ENCODE measurements at places on chromosomes 6 and 20. TPM values are rescaled to one million over a fixed set of nuclear protein-coding genes. Genes with fewer than 3 reads are reported as not detected.

DNA sequence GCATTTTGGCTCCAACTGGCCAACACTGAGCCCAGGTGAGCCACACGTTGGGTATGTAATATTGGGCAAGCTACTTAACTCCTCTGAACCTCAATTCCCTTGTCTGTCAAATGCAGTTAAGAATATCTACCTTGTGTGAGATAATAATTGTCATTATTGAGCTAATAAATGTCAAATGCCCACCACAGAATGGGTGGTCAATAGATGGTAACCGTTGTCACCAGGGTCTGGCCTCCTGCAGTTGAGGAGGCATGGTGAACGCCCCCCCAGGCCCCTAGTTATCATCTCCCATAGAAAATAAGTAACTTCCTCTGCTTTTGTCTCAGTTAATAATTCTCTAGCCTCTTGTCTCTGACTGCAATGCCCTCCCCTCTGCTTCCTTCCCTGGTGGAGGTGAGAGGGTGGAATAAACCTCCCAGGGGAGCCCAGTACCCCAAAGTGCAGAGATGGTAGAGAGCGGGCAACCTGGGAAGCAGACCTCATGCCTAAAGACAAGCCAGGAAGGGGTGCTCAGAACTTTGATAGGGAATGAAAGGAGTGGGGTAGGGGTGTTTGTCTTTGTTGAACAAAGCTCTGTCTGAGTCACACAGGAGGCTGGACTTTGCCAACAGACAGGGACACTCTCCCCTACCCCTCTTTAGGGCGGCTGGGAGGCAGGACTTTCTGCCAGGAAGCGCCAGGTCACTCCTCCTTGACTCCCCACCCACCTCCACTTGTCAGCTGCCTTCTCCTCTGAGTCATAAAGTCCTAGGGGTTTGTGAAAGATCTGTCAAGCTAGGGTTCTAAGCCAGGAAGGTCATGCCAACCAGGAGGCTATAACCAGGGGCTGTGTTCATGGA lies 1.3 kb upstream of the UNC5CL start:
- H3K36me3 ChIP-seq, result no peaks in the 10 kb centered on the region
- no peak overlapping the region for H3K4me3 ChIP-seq
- H3K4me1 ChIP-seq, result no peaks in the 10 kb centered on the region
- DNase-seq, result peak; percentile 38

- peak; percentile 44 for DNase-seq
- no peak overlapping the region for H3K4me3 ChIP-seq
- H3K27me3 ChIP-seq, result no peaks in the 10 kb centered on the region
- H3K4me1 ChIP-seq, result no peaks in the 10 kb centered on the region
- no peak overlapping the region for H3K27ac ChIP-seq
These were observed 17.4 kb upstream of the RAB32 start for GRCh38 chr6:146526192-146526591.

GRCh38 chr20:58907320-58908137 lies 55.0 kb downstream of the GNAS start:
- H3K4me1 ChIP-seq, result peaks cover 18% of the 10 kb centered on the region
- peak overlapping the region; percentile 61 for H3K4me3 ChIP-seq
- peak; percentile 100 for DNase-seq
- peak overlapping the region; percentile 86 for H3K27ac ChIP-seq

DNA sequence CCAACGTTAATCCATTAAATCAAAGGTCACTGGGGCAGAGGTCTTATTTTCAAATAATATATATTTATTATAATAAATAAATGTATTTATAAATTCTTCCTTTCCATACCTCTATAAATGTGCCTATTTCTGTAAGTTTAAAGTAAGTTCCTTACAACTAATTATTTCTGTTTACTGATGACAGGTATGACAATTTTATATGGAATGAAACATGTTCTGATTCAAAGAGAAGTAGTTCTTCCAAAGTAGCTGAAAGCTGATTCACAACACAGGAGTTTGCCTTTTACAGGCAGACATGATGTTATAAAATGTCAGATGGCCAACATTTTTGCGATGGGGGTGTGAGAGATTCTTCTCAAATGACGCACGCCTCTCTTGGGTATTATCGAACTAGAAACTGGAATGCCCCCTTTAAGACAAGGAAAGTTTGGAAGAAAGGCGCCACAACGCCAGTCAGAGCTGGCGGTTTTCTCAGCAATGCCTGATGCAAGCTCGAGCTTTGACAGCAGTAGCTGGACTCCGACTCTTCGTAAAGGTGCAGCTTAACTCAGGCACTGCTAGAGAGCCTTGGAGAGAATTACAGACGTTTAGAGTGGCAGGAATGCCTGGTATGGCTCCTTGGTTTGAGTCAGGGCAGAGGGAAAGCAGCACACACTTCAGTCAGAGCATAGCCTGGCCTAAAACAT lies 92.1 kb downstream of the FOXC1 start:
- H3K27me3 ChIP-seq, result no peaks in the 10 kb centered on the region
- peaks cover 32% of the 10 kb centered on the region for H3K4me1 ChIP-seq
- peak overlapping the region; percentile 56 for H3K4me3 ChIP-seq
- DNase-seq, result peak; percentile 98
- peak overlapping the region; percentile 85 for H3K27ac ChIP-seq

- no peak overlapping the region for H3K4me3 ChIP-seq
- H3K36me3 ChIP-seq, result no peaks in the 10 kb centered on the region
- peak; percentile 57 for DNase-seq
- H3K27ac ChIP-seq, result no peak overlapping the region
These were observed 437.8 kb upstream of the ID4 start for GRCh38 chr6:19399406-19399805.

- H3K4me3 ChIP-seq, result no peak overlapping the region
- no peak overlapping the region for H3K27ac ChIP-seq
- DNase-seq, result no peak
- H3K36me3 ChIP-seq, result no peaks in the 10 kb centered on the region
- H3K27me3 ChIP-seq, result no peaks in the 10 kb centered on the region
These were observed 104.3 kb downstream of the RNF144B start for GRCh38 chr6:18491308-18492045.

The MCCD1 gene
- total RNA-seq, result not detected

The TMEM200A gene
- 43.3 TPM for total RNA-seq

The BPIFB1 gene
- total RNA-seq, result not detected

All from GM23248 (cell line).